ENCODE measurements at places on chromosomes 3 and 15. TPM values are rescaled to one million over a fixed set of nuclear protein-coding genes. Genes with fewer than 3 reads are reported as not detected.

DNA sequence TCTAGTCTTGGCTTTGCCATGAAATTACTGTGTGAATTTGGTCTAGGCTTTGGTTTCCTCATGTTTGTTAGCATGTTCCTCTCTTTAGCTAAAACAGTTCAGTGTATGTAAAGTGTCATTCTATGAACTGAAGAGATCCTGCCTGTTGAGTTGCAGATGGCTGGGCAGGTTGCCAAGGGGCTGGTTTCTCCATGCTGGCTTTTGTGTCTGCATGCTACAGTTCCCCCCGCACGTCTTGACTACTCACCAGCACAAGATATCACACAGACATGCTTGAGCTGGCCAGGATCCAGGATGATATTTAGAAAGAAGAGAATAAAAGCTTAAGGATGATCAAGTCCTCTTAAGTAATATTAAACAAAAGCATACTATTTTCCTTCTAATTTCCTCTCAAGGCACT is 90.2 kb downstream of the CERS3 start:
- peak; percentile 6 for DNase-seq

The UTS2B gene
- 0.86 TPM for total RNA-seq

The IL17RD gene
- 0.86 TPM for total RNA-seq

The INKA1 gene
- total RNA-seq, result 11.0 TPM

GRCh38 chr3:119042162-119042561 is 7.5 kb upstream of the IGSF11 start:
- DNase-seq, result no peak

The ADAMTS9 gene
- total RNA-seq, result 1.9 TPM

GRCh38 chr3:124730129-124730940 is at the start of gene UMPS:
UMPS (plus strand) TSS chr3:124730452; CDS start chr3:124730472, 20 bp downstream.
- peak; percentile 80 for DNase-seq

- no peak for DNase-seq
These were observed 192.6 kb upstream of the POU1F1 start for GRCh38 chr3:87468938-87469337.

The GMPS gene
- total RNA-seq, result 41.9 TPM

- peak; percentile 95 for DNase-seq
These were observed 76.0 kb downstream of the HMG20A start for GRCh38 chr15:77496715-77497109.

The UBAP1L gene
- total RNA-seq, result 2.3 TPM

GRCh38 chr3:73259291-73259690 is 197.8 kb downstream of the EBLN2 start:
- no peak for DNase-seq

The GHRL gene
- total RNA-seq, result 0.32 TPM

All from fibroblast of villous mesenchyme (primary cell).